Esophagus squamous epithelium (tissue), 5 donors: ENCODE measurements at places on chromosomes 11 and 22. TPM values are rescaled to one million over a fixed set of nuclear protein-coding genes. Genes with fewer than 3 reads are reported as not detected.

DNA sequence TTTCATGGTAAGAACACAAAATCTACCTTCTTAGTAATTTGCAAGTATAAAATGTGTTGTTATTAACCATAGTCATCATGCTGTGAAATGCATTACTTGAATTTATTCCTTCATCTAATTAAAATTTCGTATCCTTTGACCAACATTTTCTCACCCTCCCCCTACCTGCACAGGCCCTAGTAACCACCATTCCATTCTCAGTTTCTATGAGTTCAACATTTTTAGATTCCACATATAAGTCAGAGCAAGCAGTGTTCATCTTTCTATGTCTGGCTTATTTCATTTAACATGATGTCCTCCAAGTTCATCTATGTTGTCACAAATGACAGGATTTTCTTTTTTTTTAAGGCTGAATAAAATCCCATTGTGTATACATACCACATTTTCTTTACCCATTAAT is 43.5 kb upstream of the CCDC179 start:
- no peak overlapping the region for H3K27ac ChIP-seq
- H3K36me3 ChIP-seq = no peaks in the 10 kb centered on the region
- H3K4me1 ChIP-seq = no peaks in the 10 kb centered on the region
- DNase-seq = no peak

DNA sequence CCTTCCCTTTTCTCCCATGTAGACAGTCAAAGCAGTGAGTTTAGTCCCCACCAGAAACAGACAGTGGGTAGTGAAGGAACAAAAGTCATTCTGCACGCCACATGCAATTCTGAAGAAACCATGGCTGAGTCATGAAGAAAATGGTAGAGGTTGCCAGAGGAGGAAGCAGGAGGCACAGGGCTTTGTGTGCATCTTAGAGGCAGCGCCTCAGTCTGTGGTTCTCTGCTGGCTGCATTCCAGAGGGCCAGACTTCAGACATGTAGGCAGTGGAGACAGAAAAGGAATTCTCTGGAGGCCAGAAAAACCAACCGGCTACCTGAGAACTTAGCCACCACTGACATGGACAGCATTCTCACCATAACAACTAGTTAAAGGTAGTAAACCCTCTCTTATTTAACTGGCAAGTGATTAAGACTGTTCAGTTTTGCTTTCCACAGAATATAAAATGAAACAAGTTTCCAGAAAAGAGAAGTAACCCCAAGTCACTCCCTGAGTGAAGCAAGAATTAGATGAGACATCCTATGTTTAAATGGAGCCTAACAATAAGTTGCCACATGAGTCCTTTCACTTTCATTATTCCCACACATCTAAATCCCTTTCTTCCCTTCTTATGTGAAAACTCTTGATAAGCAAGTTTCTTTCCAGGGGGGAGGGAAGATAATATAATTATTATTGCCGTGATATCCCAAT is 556.1 kb downstream of the SOX6 start:
- H3K4me1 ChIP-seq = peaks cover 27% of the 10 kb centered on the region
- no peaks in the 10 kb centered on the region for H3K36me3 ChIP-seq
- no peak for DNase-seq
- no peaks in the 10 kb centered on the region for H3K27me3 ChIP-seq
- H3K4me3 ChIP-seq = no peak overlapping the region

GRCh38 chr11:64358907-64359711 is at the start of gene RPS6KA4:
TSS of gene RPS6KA4 (plus strand) at chr11:64359162. CDS start at chr11:64359236, 74 bp downstream.
- no peaks in the 10 kb centered on the region for H3K27me3 ChIP-seq
- DNase-seq = no peak
- H3K27ac ChIP-seq = peak within 1 kb of the TSS; percentile 90
- H3K36me3 ChIP-seq = peaks cover 22% of the 10 kb centered on the region
- peaks cover 34% of the 10 kb centered on the region for H3K4me1 ChIP-seq

- no peak overlapping the region for H3K27ac ChIP-seq
- no peak for DNase-seq
- no peak overlapping the region for H3K4me3 ChIP-seq
- H3K4me1 ChIP-seq = no peaks in the 10 kb centered on the region
- H3K36me3 ChIP-seq = no peaks in the 10 kb centered on the region
- H3K27me3 ChIP-seq = no peaks in the 10 kb centered on the region
These were observed 39.6 kb upstream of the CTSC start for GRCh38 chr11:88377144-88377543.

The GVQW3 gene
- total RNA-seq = 0.15 TPM

- no peak overlapping the region for H3K4me3 ChIP-seq
- no peaks in the 10 kb centered on the region for H3K36me3 ChIP-seq
- no peaks in the 10 kb centered on the region for H3K4me1 ChIP-seq
- no peaks in the 10 kb centered on the region for H3K27me3 ChIP-seq
- H3K27ac ChIP-seq = no peak overlapping the region
These were observed 16.8 kb upstream of the PAFAH1B2 start for GRCh38 chr11:117127171-117127901.

The CSTPP1 gene
- total RNA-seq = 17.2 TPM

The BTBD18 gene
- total RNA-seq = not detected

- H3K4me1 ChIP-seq = no peaks in the 10 kb centered on the region
- peaks cover 54% of the 10 kb centered on the region for H3K27me3 ChIP-seq
- no peak for DNase-seq
- H3K27ac ChIP-seq = no peak overlapping the region
- H3K4me3 ChIP-seq = no peak overlapping the region
- no peaks in the 10 kb centered on the region for H3K36me3 ChIP-seq
These were observed 43.3 kb upstream of the ANO1 start for GRCh38 chr11:70034740-70035365.
